ENCODE measurements at places on chromosomes 6 and 20.

- DNase-seq: peak; percentile 59
Observed at GRCh38 chr6:73675466-73676098, 20.4 kb upstream of the CD109 start.

DNA sequence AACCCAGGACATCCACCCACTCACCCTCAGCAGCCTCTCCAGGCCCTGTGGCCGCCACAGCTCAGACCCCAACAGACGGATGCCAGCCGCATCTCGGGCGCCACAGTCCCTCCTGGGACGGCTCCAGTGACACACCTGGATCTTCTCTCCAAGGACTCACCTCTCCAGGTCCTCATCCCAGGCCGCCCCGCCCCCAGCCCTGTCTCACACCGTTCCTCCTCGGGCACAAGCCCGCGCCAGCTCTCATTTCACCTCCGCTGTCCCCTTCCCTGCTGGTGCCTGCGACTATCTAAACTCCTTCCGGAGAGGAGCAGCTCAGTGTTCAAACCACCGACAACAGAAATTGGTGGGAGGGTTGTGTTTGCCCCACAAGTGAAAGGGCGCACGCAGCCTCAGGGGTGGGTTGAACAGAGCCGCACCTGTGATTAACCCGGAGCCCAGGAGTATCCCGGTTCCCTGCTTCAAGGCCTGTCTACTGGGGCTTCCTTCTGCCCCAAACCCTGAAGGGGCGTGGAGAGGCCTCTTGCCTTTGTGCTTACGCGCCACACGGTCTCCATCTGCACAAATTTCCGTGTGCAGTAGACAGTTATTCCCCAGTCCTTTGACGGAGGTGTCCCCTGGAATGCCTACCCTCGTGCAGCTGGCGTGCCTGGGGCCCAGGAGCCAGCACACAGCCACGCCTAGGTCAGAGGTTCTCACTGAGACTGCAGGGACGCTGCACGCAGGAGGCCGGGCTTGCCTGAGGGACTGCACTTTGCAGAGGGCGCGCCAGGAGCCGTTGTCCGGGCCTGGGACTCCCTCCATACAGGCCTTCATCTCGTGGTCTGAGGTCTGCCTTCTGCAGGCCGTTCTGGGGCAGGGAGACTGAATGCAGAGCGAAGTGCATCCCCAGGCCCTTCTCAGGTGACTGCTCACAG is 232.7 kb downstream of the DLL1 start:
- DNase-seq: no peak

- peak; percentile 3 for DNase-seq
Observed at GRCh38 chr6:38997128-38997761, 51.3 kb upstream of the GLP1R start.

DNA sequence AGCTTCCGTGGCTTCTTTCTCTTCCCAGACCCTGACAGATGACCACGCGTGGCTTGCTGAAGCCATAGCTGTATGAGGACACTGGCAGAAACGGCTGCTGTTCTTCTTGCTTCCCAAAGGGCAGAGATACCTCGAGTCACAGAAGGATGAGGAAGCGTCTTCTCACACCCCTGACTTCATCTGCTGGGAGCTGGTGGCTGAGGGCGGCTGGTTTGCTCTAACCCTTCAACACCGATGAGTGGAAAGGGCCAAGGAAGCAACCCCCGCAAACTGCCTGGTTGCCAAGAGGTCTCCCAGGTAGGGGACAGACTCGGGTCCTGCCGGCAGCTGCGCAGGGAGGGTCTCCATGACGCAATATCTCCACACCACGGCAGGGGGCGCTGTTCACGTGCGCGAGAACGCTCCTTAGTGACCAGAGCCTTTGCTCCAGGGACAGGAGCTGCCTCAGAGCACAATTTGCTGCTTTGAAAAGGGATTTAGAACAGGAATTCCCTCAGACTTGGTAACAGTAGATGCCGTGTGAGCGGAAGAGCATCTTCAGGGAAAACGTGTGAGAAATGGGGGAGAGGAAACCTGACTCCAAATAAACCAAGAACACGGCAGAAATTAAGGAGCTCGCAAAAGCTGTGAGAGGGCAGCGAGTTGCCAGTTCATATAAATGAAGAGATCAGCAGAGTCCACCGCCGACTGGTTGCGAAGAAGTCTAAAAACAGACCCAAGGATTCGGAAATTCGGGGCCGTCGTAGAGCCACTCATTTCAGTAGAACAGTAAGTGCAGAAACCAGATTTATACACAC is 80.2 kb downstream of the ERMARD start:
- peak; percentile 70 for DNase-seq

GRCh38 chr6:8879334-8879733 is 444.0 kb upstream of the SLC35B3 start:
- no peak for DNase-seq

DNA sequence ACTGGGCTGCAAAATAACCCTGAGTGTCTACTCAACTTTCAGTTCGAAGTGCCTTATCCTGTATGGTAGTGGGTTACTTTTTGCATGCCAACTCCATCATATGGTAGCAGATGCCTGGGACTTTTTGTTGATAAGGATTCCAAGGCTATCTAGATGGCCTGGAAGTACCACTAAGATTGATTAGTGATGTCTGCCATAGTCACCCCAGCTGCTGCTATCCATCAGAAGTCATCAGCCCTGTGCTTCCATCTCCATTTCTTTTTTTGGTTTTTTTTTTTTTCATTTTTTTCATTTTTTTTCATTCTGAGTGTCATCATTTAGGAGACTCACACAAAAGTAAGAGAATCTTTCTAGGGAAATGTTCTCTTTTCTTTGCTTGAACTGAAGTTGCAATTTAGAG is 217.4 kb upstream of the PLCB4 start:
- DNase-seq: no peak

DNA sequence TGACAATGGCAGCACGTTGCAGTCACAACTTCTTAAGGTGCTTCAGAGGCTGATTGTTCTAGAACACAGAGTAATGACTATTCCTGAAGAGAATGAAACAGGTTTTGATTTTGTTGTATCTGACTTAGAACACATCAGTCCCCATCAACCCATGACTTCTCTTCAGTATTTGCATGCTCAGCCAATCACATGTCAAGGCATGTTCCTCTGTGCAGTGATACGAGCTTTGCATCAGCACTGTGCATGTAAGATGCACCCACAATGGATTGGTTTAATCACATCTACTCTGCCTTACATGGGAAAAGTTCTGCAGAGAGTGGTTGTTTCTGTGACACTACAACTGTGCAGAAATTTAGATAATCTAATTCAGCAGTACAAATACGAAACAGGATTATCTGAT is 54.3 kb downstream of the PGM3 start:
- no peak for DNase-seq

DNA sequence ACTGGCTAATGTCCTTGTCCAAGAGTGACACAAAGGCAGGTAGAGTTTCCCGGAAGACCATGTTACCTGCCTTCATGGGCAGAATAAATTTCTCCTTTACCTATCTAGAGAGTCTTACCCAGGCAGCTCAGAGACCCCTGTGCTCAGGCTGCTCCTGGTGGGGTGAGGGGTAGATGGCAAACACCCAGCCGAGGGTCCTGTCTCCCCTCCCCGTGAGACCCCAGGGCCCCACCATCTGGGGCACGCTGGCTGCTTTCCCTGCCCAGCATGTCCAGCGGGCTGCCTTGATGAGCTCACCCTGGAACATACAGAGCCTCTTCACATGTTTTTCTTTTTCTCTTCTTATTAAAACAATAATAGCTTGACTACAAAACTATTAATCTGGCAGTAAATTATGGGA is 116.5 kb downstream of the EDN3 start:
- DNase-seq: no peak

DNA sequence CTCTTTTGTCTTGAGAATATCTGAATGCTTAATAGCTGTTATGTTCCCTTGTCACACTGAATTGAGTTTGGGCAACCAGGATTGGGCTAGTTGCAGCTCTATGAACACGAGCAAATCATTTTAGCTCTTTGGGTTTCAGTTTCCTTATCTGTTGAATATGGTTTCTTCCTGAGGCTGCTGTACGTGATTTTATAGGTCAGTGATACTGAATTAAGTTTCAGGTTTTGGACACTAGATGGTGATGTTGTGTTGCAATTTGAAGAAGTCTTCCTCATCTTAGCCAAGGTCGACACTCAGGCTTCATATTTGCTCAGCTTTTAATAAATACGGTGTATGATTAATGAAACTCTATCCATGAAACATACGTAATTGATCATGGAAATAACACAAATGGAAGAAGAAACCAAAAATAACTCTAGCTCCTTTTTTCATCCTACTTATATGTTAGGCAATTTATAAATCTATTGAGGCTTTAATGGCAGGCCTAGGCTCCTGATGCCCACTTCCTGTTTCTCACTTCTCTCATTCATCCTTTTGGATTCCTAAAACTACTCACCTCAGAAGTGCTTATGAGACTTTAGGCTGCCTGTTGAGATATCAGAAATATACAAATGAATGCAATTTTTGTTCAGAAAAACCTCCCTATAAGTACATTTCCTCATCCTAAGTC is 354.1 kb upstream of the MAP3K7 start:
- DNase-seq: peak; percentile 40

- DNase-seq: no peak
Observed at GRCh38 chr6:28856620-28857005, 67.2 kb downstream of the TRIM27 start.

DNA sequence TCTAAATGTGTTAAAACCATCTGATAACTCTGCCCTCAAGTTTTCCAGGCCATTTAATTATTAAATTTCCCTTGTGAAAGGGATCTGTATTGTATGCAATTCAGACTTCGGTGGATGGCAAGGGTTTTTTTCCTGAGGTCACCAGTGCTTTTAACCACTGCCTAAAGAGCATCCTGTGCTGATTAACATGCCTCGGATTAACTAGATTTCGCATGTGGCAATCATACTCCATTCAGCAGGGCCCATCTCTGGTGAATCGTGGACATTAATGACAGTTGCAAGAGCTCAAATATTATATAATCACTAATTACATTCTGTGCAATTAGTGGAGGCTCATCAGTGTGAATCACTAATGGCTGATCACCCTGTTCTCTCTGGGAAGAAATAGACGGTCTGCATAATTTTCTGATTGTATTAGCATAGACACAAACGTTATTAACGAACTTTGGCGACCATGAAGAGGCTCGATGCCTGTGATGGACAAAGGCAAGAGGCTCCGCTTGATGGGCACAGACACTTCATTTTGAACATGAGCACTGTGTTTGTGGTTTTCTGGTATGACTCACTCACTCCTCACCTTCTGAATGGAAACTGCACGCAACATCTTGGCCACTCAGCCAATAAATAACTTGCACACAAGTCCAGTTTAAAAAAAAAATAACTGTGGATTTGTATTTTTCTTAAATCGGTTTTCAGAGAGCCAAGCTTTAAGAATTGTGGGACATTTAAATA is 31.4 kb downstream of the LINC00237 start:
- no peak for DNase-seq

DNA sequence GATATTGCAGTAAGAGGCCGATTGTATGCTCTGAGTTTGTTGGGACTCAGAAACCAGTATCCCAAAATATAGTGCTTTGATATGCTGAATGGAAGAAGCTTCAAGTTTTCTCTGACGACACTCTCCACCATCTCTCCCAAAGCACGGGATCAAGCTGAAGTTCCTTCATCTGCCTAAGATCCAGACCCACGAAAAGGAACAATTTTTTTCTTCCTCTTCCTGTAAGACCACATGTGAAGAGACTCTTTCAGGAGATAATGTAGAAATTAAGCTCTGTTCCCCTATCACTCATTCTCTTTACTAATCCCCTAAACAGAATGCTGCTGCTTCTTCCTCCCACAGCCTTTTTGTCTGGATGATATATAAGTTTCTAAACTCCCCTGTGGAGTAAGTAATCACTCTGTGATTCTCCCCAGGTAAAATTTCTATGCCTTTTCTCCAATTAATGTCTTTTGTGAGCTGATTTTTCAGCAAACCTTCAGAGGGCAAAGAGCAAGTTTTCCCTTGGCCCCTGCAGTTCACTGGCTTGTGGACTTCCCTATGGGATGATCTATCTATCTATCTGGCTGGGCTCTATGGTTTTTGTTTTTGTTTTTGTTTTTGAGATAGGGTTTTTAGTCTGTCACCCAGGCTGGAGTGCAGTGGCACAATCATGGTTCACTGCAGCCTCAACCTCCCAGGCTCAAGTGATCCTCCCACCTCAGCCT is 13.5 kb upstream of the PNRC1 start:
- no peak for DNase-seq

GRCh38 chr6:139751179-139751578 is 376.7 kb upstream of the CITED2 start:
- no peak for DNase-seq

DNA sequence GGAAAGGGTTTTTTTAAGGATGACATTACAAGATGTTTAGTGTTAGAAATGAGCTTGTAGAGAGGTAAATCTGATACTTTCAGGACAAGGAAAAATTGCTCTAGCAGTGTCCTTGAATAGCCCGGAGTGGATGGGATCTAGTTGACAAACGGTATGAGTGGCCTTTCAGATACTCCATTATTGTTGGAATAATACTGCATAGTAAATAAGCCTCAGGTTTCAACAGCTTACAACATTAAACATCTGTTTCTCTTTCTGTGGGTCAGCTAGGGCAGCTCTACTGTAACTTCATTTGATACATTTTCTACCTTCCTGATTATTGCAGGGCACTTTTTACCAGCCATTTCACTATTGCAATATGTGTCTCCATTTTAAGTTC is 118.0 kb downstream of the B3GAT2 start:
- no peak for DNase-seq

DNA sequence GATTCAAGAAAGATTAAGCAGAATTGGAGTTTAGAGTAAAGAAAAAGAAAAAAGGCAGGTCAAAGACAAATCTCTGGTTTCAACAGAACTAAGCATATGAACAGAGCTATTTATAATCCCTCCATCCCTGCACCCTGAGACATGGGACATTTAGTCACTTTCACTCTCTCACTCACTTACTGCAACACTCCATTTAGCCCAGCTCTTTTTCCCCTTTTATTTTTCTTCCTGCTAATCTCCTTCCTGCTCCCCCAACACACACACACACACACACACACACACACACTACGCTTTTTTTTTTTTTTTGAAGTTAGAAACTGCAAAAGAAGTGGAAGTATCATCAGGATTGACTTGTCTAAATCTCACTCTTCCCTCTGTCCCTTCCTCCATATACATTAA is 45.1 kb upstream of the TBC1D7 start:
- DNase-seq: no peak

DNA sequence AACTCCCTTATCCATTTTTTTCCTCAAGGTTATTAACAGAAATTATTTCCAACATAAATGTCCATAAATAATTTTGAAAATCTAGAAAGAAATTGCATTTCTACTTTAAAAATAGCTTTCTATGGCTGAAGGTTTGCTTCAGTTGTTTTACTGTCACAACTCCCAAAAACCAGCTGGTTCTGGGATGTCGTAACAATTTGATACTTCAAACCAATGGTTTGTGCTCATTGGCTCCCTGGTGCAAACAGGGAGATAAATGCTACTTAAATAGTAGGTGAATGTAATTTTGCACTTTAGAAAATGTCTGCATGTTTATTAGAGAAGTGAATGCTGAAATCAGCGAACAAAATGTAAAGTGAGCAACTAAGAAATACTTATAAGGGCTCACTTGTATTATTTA is 31.1 kb downstream of the LAMA2 start:
- DNase-seq: no peak
